ENCODE measurements at places on chromosomes 1 and 21. TPM values are rescaled to one million over a fixed set of nuclear protein-coding genes. Genes with fewer than 3 reads are reported as not detected.

Gene LCE2B
- not detected for total RNA-seq

Gene ALX3
- not detected for total RNA-seq

- H3K27me3 ChIP-seq = no peaks in the 10 kb centered on the region
- no peak overlapping the region for H3K4me3 ChIP-seq
- peaks cover 30% of the 10 kb centered on the region for H3K4me1 ChIP-seq
- no peak overlapping the region for H3K27ac ChIP-seq
- H3K36me3 ChIP-seq = no peaks in the 10 kb centered on the region
- no peak for DNase-seq
Observed at GRCh38 chr21:31555741-31556191, 103.7 kb upstream of the SOD1 start.

Gene SFT2D2
- 61.7 TPM for total RNA-seq

Gene KIRREL1
- not detected for total RNA-seq

DNA sequence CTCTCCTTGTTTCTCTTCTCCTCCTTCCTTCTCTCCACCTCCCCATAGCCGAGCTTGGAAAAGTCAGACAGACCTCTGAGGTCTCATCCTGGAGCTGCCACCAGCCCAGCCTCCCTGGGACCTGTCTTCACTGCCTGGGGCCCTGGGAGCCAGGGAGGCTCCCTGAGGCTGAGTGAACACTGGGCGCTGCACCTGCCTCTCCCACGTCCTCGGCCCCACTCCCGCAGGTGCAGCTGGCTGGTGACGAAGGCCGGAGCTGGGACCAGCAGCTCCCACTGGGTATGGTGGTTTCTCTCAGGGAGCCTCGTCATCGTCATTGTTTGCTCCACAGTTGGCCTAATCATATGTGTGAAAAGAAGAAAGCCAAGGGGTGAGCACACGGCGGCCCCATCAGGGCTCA lies 5.3 kb downstream of the TNFRSF14 start:
- H3K27ac ChIP-seq = no peak overlapping the region
- H3K4me3 ChIP-seq = no peak overlapping the region
- no peak for DNase-seq
- H3K4me1 ChIP-seq = peaks cover 24% of the 10 kb centered on the region
- peaks cover 33% of the 10 kb centered on the region for H3K36me3 ChIP-seq

Gene NHLH2
- not detected for total RNA-seq
